Immature natural killer cell (primary cell): ENCODE measurements at places on chromosomes 13 and 19.

DNA sequence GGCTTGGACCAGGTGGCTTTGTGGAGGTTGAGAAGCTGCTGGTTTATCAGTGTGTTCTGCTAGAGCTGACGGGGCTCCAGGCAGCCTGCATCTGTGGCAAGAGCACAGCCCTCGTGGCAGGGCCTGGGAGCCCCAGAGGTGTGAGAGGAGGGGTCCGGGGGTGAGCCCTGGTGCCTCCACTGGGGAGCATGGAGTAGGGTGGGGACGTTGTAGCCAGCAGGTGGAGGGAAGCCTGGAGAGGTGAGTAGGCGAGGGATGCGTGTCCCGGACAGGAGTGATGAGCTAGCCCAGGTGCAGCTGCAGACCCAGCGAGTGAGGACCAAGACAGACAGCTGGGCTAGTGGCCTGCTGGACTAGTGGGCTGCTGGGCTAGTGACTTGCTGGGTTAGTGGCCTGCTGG is 51.0 kb downstream of the SLC7A9 start:
- no peak for DNase-seq

- DNase-seq: no peak
Observed at GRCh38 chr13:53150568-53150967, 122.0 kb downstream of the OLFM4 start.

DNA sequence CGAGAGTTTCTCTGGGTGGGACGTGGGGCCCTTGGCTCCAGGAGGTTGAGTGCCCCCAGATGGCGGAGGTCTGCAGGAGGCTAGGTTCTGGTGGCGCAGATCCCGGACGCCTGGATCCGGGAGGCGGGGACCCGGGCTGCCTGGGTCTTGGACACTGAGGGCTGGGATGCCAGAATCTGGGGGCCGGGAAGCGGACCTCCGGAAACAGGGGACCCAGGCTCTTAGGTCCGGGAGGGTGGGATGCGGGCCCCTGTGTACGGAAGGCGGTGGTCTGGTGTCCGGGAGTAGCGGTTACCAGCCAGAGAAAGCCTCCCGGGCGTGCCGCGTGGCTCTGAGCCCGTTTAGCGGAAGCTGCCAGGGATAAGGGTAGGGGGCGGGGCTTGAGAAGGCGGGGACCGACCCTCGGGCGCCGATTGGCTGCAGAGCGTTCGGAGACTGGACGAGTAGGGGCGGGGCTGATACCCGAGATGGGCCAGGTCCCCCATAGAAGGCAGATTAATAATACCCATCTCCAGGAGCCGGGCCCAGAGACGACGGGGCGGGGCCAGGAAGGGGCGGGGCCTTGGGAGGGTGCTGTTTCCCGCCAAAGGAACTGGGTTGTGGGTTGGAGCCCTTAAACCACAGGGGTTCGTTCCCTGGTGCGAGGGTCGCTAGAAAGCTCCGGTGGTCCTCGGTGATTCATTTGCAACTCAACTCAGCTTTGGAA is at the start of gene SLC1A5:
Gene SLC1A5, minus strand, starts transcription at position 333 of the 706 bp plus-strand sequence. CDS start 629 bp downstream, outside the sequence.
- DNase-seq: peak; percentile 94

DNA sequence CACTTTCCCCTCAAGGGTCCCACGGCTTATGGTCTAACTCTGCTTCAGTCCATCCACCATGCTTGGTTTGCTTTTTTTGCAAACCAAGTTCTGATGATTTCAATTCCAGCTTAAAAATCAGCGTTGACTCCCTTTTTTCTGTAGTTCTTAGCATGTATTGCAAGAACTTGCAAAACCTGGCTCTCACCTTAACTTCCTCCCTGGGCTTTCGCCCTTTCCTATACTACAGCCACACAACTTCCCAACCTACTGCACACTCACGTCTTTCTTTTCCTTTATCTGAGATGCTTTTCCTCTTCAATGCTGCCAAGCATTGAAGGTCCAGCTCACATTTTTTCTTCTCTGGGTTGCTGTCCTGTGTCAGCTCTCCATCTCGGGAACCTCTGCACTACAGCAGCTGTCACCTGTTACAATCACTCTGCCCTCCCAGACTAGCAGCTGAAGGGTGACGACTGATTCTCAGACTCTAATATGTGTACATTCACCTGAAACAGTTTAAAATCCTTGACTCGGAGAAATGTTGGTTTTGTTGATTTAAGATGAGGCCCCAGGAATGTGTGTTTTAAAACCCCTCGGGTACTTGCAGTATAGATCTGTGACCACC is 143.7 kb downstream of the FREM2 start:
- no peak for DNase-seq

- peak; percentile 85 for DNase-seq
Observed at GRCh38 chr19:41352609-41353465, 885 bp downstream of the TGFB1 start.

GRCh38 chr19:30136611-30137195 is 194.7 kb downstream of the URI1 start:
- DNase-seq: no peak

- no peak for DNase-seq
Observed at GRCh38 chr19:11179716-11180297, 17.5 kb downstream of the KANK2 start.

- DNase-seq: no peak
Observed at GRCh38 chr19:28705008-28705407, 507.9 kb downstream of the UQCRFS1 start.

DNA sequence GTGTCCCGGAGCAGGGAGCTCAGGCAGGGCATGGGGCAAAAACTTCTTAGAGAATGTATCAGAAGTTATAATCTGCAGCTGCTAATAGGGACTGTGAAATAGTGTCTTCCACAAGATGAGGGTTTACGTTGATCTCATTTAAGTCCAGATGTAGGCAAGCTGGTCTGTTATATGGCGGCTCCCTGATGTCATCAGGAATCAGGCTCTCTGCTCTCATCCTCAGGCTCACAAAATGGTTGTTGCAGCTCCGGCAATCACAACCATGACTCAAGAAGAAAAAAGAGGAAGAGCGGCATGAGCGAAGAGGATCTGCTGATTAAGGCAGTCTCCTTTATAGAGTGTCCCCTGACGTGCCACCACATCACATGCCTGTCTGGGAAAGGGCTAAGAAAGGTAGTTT is 191.3 kb downstream of the KLF5 start:
- DNase-seq: no peak

- DNase-seq: peak; percentile 54
Observed at GRCh38 chr13:40069173-40070044, 413.9 kb downstream of the COG6 start.

DNA sequence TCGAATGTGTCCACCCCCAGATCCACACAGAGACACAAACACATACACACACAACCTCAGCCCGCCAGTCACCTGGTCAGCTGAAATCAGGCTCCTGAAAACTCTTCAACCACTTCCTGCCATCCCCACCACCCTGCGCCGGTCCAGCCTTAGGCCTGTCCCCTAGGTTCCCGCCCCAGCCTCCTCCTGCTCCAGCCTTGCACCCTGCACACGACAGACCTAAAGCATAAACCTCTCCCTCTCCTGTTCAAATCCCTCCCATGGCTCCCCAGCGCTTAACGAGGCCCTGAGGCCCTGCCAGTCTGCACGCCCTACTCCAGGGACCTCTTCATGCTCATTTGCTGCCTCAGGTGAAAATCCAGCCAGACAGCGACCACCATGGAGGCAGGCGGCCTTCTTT is 7.1 kb downstream of the PNMA8B start:
- no peak for DNase-seq

DNA sequence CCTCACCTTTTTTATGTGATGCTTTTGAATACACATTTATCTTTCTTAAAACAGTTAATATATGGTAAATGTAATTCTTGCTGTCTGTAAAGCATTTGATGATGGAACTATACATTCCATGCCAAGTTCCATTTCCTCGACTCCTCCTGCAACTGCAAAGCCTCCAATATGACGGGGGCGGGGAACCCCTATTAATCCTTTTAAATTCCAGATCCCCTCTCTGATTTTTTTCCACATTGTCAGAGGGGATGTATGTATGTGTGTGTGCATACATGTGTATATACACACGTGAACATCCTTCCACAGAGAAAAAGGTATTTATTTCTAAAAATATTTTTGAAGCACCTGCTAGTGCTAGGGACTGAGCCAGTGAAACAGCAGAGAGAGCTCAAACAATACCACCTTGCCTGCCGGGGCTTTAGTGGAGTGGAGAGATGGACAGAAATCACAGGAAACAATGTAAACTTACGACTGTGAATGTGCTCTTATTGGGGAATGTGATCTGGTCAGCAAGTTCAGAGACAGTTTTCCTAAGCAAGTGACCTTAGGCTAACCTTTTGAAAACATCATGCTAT is 25.3 kb upstream of the MAB21L1 start:
- DNase-seq: no peak

DNA sequence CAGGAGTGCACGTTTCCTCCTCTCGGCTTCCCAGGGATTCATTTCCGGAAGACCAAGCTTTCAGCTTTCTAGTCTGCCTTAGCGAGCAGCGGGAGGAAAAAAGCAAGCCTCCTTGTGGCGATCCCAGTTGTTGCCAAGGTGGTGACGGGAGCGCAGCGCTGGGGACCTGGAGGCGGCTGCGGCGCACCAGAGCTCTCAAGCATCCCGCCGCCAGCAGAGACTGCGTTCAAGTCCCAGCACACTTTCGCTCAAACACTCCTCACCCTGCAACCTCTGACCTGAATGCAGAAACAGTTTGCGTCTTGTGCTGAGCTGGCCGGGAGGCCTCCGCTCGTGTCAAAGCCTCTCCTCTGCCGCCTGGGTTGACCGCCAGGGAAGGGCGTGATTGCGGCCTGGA is 4.9 kb downstream of the GSX1 start:
- no peak for DNase-seq

DNA sequence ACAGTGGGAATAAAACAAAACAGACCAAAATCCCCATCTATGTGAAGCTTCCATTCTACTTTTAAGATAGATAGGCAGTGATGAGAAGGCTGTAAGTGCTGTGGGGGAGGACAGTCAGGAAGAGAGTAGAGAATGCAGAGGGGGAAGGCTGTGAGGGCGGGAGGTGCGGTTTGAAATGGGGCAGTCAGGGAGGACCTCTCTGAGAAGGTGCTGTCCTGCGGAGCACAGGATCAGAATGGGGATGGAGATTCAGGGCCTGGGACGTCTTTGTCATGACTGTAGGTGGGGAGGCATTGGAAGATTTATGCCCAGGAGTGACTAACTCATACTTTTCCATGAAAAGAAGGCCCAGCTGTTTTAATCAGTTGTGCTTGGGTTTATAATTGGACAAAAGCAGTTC is 3.9 kb upstream of the GPR183 start:
- DNase-seq: no peak

GRCh38 chr19:49157445-49158224 is at the start of gene TRPM4:
TSS of gene TRPM4 (plus strand) at chr19:49157792. CDS start at chr19:49157867, 75 bp downstream.
- DNase-seq: no peak

DNA sequence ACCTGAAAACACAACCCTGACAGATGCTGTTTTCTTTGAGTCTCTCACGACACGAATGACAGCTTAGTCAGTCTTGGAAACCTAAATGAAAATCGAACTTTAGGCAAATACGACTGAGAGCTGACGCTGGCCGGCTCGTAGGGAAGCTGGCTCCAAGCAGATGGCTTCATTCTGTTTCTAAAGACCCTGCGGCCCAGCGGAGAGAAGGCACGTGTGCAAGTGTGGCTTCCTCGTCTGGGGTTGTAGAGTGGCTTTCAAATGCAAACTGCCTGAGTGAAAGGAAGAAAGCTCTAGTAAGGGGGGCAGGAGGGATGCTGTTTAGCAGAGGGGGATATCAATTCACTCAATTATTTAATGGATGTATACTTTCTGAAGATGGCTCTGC is 26.1 kb upstream of the TIMM44 start:
- no peak for DNase-seq

- no peak for DNase-seq
Observed at GRCh38 chr13:34620074-34620850, 321.8 kb upstream of the NBEA start.

DNA sequence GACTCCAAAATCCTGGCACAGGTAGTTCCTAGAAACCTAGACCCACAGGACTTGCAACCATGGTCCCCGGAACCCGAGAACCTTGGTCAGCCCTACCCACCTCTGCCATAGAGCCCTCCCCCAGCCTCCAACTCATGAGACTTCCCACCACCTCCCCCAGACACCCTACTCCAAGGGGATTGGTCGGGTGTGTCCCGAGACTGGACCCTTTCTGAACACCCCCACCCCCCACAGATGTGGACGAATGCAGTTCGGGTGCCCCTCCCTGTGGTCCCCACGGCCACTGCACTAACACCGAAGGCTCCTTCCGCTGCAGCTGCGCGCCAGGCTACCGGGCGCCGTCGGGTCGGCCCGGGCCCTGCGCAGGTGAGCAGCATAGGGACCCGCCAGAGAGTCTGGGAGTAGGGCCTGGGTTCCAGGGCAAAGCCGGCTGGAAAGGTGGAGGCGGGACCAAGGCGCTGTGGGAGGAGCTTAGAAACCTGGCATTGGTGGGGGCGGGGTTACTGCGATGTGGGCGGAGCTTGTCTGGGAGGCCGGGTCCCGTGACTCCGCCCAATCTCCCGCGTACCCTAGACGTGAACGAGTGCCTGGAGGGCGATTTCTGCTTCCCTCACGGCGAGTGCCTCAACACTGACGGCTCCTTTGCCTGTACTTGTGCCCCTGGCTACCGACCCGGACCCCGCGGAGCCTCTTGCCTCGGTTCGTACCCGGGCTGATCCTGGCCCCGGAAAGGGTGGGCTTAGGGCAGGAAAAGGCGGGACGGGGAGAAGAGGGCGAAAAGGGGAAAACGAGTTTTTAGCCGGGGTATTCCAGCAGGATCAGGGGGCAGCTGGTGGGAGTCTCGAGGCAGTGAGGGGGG is 11.9 kb downstream of the LTBP4 start:
- DNase-seq: peak; percentile 62

DNA sequence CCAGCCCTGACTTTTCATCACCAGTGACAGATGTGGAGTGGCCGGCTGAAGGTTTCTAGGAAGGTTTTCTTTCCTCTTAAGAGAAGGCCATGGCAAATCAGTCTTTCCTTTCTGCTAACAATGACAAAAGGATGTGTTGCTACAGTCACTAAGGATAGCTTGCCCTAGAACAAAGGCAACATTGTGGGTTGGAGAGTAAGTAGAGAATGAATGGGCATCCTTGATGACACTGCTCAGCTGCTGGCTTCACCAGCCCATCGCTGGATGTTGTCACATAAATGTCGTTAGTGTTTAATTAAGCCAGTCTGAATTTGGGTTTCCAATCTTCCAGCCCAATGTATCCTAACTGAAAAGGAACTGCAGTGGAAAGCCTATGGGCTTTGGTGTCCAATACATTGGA is 168.4 kb downstream of the ZIC5 start:
- DNase-seq: no peak

GRCh38 chr19:30640252-30640965 is 268.2 kb downstream of the ZNF536 start:
- DNase-seq: no peak
